Stimulated activated CD4-positive, alpha-beta T cell treated with anti-CD3 and anti-CD28 coated beads, Interleukin-2, amount 100 ng/mL, for 24 hours (primary cell): ENCODE measurements at places on chromosomes 5 and 9.
A peak's percentile ranks its signal among the peaks of the same experiment; 100 is the strongest.

- DNase-seq: no peak
Observed at GRCh38 chr9:131872006-131872405, 132.1 kb upstream of the RAPGEF1 start.

DNA sequence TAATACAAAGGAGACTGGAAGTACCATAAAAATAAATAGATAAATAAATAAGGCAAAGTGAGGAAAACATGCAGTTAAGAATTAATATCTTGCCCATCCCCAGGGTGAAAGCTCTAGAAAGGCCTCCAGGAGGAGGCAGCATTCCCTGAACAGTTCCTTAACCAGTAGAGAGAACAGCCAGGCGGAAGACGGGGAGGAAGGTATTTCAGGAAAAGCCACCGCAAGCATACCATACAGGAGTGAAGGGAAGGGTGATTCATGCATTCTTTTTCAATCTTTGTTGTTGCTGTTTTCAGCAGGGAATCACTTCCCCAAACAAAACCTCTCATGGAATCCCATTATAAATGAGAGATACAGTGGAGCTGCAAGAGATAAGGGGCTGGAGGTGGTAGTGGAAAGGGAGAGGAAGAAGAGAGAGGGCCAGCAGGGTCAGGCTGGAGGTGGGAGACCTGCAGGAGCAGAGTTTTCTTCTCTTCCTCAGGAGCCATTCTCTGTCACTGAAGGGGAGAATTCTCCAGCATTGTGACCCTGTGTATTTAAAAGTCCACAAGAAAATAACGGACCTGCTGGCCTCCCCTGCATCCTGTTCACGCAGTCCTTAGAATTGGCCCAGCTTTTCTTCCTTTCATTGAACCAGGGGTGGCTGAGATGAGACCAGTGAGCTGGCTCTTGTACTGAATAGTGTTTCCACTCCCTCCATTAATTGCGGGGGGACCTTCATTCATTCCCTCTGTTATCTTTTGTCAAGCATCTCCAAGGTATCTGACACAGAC is 255.9 kb downstream of the FAM114A2 start:
- DNase-seq: no peak

GRCh38 chr5:50856401-50857119 is 190.1 kb downstream of the PARP8 start:
- DNase-seq: no peak

GRCh38 chr5:73153513-73153912 is 19.5 kb upstream of the TMEM174 start:
- no peak for DNase-seq

DNA sequence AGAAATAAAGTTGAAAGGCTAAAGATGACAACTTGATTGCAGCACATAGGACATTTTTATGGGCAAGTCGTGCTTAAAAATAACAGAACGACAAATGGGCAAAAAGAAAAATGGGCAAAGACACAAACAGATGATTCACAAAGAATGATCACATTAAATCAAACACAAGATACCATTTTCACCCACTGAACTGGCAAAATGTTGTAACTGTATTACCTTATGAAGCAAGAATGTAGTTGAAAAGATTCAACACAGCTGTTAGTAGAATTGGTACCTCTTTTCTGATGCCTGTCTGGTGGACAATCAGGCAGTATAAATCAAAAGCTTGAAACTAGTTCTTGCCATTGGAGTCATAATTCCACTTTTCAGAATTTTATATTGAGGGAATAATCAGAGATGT is 81.0 kb upstream of the PALM2AKAP2 start:
- no peak for DNase-seq

DNA sequence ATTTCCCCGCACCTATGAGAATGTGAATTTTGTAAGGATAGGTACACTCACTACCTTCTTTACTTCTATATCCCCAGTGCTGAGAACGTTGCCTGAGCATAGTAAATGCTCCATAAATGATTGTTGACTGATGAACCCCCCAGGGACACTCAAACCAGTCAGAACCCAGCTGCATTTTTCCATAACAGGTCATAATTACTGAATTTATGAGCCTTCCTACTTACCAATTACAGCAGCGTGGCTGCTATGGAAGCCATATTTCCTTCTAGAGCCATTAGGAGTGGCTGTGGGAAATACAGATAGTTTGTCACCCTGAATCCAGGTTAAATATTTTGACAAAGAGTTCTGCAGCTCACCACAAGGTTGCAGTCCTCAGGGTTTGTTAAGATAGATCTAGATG is 135.0 kb downstream of the TAF11L14 start:
- DNase-seq: no peak

DNA sequence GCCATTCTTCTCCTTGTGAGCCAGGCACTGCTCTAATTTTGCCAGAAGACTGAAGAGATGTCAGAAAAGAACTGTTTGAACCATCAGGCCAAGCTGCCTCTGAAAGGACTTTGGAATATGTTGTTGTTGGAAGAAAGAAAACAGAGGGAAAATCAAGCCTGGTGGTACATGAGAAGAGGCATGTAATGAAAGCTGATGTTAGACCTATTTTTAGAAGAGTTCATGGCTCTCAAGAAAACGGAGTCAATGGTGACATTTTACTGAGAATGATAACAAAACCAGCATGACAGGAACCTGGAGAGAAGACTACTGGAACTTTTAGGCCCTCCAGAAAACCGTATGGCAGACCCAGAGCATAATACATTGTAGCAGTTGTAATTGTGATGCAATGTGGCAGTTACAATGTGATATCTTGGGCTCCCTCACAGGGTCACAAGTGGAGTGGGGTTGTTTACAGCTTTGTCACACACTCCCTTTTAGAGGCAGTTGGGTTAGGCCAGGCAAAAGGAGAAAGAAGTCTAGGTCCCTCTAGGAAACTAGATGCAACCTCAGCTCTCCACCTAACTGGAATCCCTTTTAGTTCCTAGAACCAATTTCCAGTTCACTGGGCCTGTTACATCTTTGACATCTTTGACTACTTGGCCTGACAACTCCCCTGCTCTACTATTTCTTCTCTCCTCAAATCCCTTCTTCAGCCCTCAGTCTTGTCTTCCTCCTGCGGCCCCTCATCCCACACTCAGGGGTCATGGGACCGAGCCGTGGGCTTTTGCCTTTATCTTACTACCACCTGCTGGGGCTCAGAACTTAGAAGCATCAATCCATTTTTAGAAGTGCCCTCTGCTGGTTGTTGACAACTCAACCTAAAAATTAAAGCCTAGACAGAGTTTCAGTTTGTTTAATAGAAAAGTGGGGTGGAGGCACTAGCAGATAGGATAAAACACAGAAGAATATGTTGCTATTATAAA is 61.2 kb upstream of the JAK2 start:
- no peak for DNase-seq

DNA sequence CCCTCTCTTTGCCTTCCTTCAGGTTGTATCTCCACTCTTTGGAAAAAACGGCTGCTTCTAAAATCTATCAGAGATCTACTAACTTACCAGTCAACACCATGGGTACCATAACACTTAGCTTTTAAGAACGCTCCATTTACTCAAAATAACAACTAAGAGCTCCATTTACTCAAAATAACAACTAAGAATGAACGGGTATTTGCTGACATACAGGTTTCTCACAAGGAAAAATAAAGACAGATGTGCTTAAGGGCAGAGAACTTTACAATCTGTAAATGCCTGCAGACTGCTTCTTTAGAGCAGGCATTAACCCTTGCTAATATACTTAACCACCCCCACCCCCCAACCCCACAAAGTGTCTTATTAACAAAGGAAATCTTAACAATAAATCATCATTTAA is 2.8 kb downstream of the UBAP2 start:
- DNase-seq: no peak

DNA sequence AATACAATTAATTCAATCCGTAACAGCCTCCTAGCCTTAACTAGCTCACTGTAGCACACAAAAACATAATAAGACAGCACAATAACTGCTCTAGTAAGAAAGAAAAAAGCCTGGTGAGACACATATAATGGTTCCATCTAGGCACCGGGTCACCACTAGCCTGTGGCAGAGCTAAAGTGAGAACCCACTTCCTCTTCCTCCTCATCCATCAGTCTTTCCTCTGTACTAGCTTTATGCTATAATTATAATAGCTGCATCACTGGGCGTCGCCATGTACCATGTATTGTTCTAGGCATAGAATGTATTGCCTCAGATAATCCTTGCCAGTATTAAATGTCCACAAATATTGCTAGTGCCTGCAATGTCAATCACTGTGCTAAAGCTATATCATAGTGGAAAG is 23.1 kb downstream of the ADRB2 start:
- DNase-seq: no peak

DNA sequence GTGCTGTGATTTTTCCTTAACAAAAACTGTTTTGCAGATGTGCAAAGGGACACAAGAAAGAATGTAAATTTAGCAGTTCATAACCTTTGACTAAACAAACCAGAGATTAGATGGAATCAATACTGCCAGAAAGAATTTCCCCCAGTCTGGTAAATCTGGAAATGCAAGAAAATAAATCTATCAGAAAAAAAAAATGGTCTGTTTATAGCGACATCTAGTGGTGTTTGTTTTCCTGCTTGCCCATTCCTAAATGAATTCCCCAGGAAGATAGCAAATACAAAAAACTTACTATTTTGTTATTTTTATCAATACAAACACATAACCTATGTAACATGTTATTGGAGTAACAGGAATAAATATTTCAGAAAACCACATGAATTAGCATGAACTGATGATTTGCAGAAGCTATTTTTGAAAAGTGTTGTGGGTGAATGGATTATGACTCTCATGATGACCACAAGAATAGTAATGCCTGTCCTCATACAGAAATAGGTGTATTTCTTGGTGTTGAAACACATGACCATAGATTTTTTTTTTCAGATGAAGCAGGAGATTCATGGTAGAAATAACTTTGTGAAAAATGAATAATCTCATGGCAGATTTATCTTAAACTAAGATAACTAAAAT is 1703.8 kb downstream of the MAT2B start:
- DNase-seq: no peak

DNA sequence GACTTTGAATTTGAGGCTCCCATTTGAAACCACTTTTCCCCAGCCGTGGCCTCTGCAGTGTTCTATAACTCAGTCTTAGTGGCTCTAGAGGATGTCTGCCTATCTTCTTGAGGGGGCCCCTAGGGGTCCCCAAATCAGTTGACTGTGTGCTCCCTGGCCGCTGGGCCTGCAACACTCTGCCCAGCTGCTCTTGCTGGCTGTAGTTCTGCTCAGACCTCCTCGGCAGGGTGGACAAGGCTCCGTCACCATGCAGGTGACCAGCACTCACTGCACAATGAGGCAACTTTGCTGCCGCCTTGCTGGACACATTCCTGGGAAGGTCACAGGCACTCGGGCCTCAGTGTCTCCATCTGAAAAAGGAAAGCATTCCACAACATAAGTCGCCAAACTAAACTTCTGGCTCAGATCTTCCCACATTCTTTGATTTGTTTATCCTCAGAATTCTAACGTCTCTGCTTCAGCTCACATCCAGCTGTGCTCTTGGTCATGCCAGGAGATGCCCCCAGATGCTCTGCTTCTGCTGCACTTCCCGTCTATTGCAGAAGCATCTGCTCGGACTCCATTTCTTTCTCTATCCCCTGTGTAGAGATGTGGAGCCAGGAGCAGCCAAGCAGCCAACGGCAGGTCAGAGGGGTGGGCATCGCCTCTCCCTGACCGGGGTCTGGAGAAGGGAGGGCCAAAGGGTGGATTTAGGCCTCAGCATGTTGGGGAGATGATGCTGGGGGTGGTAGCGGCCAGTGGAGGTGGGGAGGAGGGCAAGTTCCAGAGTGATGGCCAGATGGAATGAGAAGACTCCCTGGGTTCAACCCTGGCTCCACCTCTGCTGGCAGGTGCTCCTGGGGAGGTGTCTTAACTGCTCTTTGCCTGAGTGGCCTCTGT is 133.6 kb downstream of the MVB12B start:
- DNase-seq: no peak

- DNase-seq: no peak
Observed at GRCh38 chr5:96481009-96481786, 48.1 kb upstream of the PCSK1 start.

GRCh38 chr5:109468737-109469420 is 59.1 kb upstream of the PJA2 start:
- DNase-seq: peak; percentile 71

GRCh38 chr9:132003896-132004295 is 75.8 kb downstream of the MED27 start:
- no peak for DNase-seq

GRCh38 chr5:124706051-124706450 is 40.4 kb downstream of the ZNF608 start:
- DNase-seq: no peak

GRCh38 chr5:91727463-91727862 is 344.3 kb upstream of the ARRDC3 start:
- no peak for DNase-seq

GRCh38 chr5:66633754-66634153 is 37.6 kb downstream of the MAST4 start:
- no peak for DNase-seq

GRCh38 chr5:155649666-155650065 is 636.1 kb downstream of the KIF4B start:
- DNase-seq: no peak

DNA sequence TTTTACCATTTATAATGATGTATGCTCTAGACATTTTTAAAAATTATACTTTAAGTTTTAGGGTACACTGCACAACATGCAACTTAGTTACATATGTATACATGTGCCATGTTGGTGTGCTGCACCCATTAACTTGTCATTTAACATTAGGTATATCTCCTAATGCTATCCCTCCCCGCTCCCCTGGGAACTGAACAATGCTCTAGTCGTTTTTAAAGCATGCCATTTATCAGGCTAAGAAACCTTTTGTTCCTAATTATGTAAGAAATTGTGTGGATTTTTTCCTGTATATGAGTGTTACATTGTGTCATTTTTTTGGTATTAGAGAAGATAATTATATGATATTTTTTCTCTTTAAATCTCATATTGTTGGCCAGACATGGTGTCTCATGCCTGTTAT is 72.8 kb upstream of the SGCD start:
- no peak for DNase-seq

DNA sequence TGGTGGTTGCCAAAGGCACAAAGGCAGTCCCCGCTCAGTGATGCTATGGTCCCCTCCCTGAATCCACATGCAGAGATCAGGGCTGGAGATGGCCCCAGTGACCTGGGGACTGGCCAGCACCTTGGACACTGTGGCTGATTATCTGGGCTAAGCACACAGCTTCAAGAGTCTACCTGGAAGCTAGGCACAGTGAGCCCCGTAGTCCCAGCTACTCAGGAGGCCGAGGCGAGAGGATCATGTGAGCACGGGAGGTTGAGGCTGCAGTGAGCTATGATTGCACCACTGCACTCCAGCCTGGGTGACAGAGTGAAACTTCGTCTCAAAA is 8.3 kb upstream of the SCGB3A1 start:
- no peak for DNase-seq

- no peak for DNase-seq
Observed at GRCh38 chr5:179765400-179765799, 28.4 kb upstream of the LTC4S start.

DNA sequence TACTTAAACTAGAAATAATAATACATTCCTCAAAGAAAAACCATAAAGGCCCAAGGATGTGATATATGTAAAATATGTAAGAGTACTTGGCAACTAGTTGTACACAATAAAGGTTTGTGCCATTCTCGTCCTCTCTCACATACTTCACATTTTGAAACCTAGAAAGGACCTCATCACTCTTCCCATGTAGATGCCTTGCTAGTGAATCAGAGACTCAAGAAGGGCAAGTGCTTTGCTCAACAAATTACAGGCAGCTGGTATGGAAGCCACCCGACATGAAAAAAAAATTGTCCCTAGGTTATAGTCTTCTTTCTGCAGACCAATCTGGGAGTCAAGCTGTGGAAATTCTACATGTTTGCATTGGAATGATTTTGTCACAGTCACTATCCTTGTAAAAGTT is 31.7 kb downstream of the ADRB2 start:
- DNase-seq: no peak

GRCh38 chr5:86684222-86684621 is 66.5 kb downstream of the COX7C start:
- no peak for DNase-seq

- no peak for DNase-seq
Observed at GRCh38 chr5:109692852-109693251, 3.1 kb downstream of the MAN2A1 start.
